Endodermal cell (in vitro differentiated cells): ENCODE measurements at places on chromosomes 2 and 18.

- peak; percentile 85 for DNase-seq
Measured at GRCh38 chr2:63614983-63615945, 26.5 kb downstream of the MDH1 start.

GRCh38 chr2:212489719-212490346, 48.8 kb downstream of the ERBB4 start:
- no peak for DNase-seq

DNA sequence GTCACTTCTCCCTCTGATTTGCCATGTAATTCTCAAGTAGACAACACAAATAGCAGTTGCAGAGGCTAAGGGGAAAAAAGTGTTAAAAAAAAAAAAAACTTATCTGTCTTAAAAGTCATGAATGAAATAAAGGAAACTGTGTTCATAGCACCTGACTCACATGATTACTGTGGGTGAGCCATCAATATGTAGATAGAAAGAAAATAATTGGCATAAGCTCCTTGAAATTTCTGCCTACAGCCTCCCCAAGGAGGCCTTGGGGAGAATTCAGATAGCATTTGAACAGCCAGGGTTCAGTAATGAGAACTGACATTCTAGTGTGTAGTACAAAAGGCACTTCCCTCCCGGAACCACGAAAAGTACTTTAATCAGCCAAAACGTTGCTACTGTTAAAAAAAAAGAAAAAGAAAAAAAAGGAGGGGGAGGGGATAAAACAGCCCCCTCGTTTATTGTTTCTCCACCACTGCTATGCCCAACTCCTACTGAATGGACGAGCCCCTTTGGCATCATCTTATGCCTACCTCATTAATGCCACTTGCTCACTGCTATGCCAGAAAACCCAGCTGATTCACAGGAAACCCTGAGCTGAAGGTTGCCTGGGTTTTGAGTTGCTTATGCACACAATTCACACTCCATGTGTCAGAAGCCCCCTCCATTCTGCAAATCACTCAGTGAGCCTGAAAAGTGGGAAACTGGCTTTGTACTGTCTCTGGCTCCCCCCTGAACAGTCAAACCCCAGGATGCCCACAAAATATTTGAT, 65.5 kb upstream of the KLF7 start:
- no peak for DNase-seq

- DNase-seq, result peak; percentile 85
Measured at GRCh38 chr2:121810959-121811853, 55.8 kb downstream of the TSN start.

DNA sequence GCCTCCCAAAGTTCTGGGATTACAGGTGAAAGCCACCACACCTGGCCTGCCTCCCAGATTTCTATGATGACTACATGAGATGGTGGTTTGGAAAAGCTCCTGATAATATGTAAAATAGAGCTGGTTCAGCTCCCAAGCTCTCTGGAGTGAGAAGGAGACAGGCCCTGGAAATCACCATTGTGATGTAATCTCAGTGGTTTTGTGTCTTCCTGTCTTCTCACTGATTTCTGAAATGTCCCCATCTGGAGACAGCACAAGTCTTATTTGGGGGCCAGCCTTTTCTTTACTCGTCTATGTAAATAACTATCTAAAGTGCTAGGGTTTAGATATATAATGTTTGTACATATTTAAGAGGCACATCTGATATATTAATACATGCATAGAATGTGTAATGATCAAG, 64.0 kb downstream of the CCNT2 start:
- no peak for DNase-seq

DNA sequence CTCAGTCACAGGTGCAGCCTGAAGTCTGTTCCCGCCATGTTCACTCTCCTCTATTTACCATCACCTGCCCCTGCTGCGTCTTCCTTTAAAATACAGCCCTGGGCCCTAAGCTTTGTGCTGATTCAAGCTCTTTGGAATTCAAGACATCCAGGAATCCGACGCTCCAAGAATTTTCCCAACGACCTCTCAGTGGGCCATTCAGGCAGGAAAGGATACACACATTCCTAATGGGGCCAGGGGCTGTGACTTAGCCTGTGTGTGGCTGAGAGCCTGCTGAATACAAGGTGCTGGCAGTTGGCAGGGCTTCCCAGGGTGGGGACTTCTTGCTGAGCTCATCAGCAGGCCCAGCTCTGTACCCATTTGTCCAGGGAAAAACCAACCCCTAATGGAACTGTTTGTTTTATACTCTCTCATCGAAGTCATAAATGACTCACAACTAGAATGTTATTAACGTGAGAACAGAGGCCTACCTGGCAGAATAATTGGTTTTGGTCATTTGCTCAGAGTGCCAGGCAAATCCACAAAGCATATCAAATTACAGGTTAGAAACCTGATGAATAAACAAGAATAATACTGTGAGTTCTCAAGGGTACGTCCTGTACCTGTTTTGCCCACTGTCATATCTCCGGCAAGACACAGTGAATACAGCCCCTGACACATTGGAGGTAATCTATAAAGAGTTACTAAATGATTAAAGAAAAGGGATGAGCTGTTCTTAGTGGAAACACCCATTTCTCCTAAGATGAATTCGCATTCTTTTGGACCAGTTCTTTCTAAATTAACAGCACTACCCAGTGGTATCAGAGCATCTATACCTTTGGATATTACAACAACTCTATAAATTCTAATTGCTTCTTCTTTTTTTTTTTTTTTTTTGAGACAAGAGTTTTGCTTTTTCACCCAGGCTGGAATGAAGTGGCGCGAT, 12.6 kb upstream of the KCMF1 start:
- DNase-seq, result peak; percentile 97

DNA sequence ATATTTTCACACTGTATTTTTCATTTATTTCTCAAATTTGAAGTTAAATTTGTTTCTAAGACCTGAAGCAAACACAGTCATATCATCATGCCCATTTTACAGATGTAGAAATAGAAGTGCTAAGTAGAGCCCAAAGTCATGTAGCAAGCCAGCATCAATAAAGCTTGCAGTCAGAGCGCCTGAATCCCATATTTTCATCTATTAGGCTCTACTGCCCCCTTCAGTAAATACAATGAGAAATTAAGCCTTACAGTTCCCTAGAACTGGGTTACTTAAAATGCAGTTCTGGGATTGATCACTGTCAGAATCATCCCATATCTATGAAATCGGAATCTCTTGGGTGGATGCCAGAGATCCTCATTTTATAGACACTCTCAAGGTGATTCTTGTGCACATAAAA, 419.9 kb downstream of the TGIF1 start:
- DNase-seq, result no peak

DNA sequence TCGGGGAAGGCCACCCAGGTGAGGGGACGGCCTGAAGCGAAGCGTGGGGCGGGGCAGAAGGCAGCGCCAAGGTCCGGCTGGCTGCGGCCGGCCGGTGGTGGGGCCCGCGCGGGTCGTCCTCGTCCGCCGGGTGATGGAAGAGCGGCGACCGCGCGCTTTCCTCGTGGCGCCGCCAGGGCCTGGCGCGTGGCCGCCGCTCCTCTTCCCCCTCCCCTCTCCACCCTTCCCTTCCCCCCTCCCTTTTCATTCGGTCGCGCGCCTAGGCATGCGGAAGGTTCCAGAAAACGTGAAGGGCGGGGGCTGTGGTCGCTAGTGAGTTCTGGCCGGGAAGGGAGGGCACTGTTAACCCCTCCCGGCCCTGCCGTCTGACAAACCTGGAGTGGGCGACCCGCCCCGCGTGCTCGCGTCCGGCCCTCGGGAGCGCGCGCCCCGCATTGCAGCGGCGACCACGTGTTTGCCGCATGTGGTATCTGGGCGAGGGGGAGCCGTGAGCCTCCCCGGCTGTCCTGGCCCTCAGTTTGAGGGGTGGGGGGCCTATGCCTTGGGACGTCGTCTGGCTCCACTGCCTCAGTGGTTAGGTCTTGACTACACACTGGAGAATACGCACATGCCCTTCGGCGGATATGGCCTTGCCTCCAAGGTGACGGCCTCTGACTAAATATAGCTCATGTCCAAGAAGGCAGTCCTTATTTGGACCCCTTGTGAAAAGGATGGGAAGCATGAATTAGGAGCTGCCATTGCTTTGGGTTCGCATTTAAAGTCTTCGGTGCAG, 579 bp downstream of the MAT2A start:
- peak; percentile 73 for DNase-seq

DNA sequence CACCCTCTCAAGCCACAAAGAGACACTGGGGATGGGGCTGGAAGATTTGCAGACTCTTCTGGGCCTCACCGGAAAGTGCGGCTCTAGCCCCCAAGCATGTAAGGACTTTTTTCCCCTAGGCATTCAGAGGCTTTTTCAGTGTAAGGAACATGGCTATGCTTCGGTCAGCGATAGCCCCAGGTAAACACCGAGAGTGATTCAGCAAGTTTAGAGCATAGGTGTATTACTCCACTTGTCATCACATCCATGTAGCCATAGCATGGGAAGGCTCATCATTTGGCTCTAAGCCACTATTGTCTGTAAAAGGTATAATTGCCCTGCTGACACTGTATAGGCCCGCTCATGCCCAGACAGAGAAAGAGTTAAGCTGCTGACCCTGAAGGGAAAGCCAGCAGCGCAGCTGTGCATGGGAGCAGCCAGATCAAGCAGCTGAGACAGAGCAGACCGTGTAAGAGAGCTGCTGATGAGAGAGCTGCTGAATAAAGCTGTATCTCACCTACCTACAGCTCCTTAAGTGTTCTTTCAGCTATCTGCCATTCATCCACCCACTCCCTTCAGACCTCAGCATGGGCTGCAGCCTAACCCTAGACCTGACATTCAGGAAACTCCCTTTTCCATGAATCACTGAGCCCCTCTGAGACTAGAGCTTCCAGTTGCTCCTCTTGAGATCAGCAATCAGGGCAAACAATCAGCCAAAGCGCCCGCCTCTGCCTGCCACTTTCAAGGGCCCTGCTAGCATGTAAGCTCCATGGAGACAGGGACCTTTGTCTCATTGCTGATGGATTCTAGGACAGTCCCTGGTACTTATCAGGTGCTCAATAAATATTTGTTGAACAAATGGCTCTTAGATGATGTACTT, 25.5 kb downstream of the LGALSL start:
- DNase-seq, result no peak

GRCh38 chr2:6412533-6413091, 453.1 kb downstream of the CMPK2 start:
- DNase-seq, result no peak
